ENCODE measurements at places on chromosomes 2 and 18.

- DNase-seq: no peak
These were observed 71.2 kb downstream of the LRRTM1 start for GRCh38 chr2:80233333-80233732.

- no peak for DNase-seq
These were observed 308.1 kb downstream of the OSR1 start for GRCh38 chr2:19050354-19050753.

GRCh38 chr2:186299610-186300009 lies 186.4 kb upstream of the ZC3H15 start:
- DNase-seq: no peak

DNA sequence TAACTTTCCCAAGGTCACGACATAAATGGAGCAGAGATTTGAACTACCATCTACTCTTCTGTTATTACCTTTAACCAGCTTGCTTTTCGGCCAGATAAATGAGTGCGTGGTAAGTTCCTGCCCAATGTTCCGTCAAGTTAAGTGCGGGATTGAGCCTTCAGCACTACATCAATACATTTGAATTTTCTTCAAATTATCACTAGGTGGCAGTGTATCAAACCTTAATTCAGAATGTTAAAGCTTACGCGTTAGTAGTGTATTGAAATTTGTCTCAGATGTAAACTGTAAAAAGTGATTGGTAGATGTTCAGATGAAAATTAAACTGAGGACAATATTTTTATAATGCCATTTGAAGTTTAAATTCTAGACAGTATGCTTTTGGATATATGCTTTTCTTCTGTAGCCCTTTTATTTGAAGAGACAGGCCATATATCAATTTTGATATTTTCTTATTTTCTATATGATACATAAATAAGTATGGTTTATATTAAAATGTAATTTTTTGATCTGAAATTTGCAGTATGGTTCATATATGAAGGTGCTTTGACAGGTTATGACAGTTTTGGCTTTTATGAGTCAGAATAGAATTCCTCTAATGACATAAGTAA lies 681.3 kb downstream of the ADCYAP1 start:
- DNase-seq: no peak

DNA sequence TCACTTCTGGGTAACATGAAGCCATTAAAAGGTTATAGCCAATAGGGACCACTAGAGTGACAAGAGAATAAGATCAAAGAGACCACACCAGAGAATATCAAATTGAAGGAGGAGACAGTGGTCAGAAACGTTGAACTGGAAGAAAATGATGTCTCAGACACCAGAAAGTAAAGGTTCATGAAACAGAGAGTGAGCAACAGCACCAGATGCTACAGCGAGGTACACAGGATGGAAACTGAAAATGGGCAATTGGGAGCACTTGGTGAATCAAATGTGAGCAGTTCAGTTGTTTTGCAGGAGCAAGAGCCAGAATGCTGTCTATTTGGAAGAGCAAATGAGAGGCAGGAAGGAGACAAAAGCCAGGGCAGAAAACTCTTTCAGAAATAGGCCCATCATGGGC lies 162.6 kb downstream of the SS18 start:
- DNase-seq: no peak

GRCh38 chr2:216574046-216574445 lies 59.2 kb upstream of the IGFBP2 start:
- DNase-seq: no peak

- DNase-seq: no peak
These were observed 6.6 kb upstream of the RPL37A start for GRCh38 chr2:216491793-216492596.

GRCh38 chr2:19549821-19550220 lies 191.4 kb upstream of the OSR1 start:
- no peak for DNase-seq

DNA sequence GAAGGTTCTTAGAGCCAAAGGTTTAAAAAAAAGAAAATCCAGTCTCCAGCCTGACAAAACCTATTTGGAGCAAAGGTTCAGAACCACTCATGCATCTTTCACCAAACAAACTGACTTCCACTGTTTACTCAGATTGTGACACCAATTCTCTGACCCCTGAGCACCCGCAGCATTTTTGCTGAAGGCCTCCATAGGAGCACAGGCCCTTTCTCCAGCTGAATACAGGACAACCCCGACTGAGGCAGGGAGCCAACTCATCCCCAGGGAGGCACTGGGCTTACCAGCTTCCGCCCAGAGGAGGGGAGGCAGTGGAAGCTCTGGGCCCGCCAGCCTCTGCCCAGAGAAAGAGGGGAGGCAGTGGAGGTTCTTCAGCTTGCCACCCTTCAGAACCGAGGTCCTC lies 51.0 kb upstream of the CNGA3 start:
- no peak for DNase-seq

GRCh38 chr2:111034606-111035005 lies 86.1 kb upstream of the BCL2L11 start:
- DNase-seq: no peak

GRCh38 chr18:63182310-63182772 lies 137.2 kb downstream of the BCL2 start:
- no peak for DNase-seq

DNA sequence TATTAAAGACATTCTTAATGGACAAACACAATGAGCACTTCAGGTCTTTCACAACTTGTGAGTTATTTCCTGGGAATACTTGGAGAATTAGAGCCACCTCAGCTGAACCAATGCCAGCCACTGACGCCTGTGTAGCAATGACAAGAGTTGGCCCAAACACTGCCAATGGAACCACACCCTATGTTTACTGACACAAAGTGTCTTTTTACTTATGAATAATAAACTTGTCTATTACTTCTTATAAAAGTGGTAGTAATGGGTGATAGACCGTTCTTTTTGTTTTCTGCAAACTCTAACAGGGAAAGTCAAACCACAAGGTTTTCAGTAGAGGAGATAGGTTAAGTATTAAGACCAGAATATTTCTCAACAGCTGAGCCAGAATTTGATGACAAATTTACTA lies 12.5 kb upstream of the CHAC2 start:
- DNase-seq: no peak

GRCh38 chr2:217231724-217232123 lies 371.9 kb upstream of the TNP1 start:
- DNase-seq: no peak

- no peak for DNase-seq
These were observed 7.5 kb downstream of the CD207 start for GRCh38 chr2:70828115-70828514.

DNA sequence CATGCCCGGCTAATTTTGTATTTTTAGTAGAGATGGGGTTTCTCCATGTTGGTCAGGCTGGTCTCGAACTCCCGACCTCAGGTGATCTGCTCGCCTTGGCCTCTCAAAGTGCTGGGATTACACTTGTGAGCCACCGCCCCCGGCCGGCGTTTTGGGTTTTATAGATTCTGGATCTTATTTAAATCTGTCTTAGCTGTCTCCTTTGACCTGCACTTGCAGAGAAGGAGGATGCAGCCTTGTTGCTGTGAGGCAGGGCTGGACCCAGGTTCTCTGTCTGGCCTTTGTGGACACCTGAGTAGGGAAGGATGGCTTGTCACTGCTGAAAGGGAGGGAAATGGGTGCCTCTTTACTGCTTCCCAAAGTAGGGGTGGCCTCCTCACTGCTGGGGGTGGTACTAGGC lies 83.0 kb upstream of the HS6ST1 start:
- no peak for DNase-seq

- DNase-seq: no peak
These were observed 1.5 kb downstream of the GRHL1 start for GRCh38 chr2:9952856-9953503.

DNA sequence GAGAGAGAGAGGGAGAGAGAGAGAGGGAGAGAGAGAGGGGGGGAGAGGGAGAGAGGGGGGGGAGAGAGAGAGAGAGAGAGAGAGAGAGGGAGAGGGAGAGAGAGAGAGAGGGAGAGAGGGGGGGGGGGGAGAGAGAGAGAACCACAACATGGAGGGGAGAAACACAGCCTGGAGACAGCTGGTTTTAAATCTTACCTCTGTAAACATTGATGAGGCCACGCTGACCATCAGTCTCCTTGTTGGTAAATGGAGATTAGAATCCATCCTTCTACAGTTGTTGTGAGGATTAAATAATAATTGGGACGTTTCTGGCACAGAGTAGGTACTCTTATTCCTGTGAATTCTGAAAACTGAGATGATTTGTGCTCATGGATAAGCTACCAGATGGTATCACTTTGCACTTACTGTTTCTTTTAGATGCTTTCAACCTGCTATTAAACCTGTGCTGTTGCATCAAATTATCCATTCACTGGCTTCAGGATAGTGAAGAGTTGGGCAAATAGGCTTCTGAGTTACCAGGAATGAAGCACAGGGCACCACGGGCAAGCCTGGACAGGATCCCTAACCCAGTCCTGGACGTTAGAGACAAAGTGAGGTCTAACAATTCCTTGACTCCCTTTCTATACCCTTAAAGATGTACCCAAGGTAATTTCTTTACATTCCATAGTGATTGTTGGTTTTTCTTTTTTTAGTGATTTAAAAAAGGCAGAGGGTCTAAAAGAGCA lies 318.1 kb downstream of the ZNF521 start:
- no peak for DNase-seq

- no peak for DNase-seq
These were observed 53.4 kb downstream of the DNER start for GRCh38 chr2:229660951-229661350.

DNA sequence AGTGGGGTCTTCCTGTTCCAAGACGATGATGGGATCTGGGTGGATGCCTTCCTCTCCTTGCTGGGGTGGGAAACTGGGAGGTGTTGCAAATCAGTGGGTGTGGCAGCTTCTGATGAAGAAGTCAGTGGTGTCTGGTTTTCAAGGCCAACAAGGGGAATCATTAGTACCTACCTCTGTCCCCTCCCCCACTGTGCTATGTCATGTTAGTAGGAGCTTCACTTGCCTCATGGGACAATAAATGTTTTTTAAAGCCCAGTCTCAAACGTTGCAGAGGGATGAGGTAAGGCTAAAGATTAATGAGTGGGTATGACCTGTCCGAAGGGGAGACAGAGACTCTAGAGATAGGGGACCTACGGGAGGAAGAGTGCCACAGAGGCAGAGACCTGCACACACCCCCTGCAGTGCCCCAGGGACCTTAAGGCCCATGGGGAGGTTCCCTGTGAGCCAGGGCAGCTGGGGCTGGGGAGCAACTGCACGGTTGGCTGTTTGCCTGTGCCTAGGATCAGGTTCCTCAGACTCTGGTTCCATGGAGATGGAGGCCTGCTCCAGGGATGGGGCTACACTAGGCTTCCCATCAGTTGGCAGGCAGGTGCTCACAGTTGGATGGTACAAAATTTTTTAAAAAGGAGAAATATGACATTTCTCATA lies 37.8 kb upstream of the SLC1A4 start:
- no peak for DNase-seq

DNA sequence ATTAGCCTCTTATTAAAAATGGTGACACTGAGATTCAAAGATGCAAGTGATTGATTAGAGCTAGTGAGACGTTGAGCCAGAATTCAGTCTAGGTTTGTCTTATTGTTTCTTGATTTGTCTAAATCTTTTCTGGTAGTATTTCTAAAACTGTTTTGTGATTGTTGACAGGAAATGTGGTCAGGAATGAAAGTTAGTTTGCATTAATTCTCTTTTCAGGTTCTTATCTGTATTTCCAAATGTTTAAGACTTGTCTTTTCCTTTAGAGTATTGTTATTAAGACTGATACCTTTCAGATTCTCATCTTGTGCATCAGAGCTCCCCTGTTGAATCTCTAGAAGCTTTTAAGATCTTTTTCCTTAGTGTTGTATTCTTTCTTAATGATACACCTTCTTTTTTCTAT lies 89.3 kb downstream of the MBD5 start:
- no peak for DNase-seq

- DNase-seq: no peak
These were observed 214.2 kb downstream of the ATAD2B start for GRCh38 chr2:23712756-23713151.

DNA sequence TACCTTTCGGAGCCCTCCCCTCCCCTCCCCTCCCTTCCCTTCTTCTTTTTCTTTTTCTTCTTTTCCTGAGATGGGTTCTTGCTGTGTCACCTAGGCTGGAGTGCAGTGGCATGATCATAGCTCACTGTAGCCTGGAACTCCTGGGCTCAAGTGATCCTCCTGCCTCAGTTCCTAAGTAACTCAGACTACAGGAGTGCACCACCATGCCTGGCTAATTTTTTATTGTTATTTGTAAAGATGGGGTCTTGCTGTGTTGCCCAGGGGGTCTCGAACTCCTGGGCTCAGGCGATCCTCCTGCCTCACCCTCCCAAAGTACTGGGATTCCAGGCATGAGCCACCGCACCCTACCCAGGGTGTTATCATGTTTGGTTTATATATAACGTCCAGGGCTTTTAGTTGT lies 66.7 kb downstream of the ASB1 start:
- DNase-seq: no peak

- no peak for DNase-seq
These were observed 121.7 kb downstream of the MMADHC start for GRCh38 chr2:149465873-149466272.

- DNase-seq: no peak
These were observed 180.6 kb downstream of the MTX2 start for GRCh38 chr2:176449852-176450251.

GRCh38 chr2:179604598-179604997 lies 256.8 kb downstream of the ZNF385B start:
- no peak for DNase-seq

- no peak for DNase-seq
These were observed 14.3 kb downstream of the INSIG2 start for GRCh38 chr2:118102433-118103082.

DNA sequence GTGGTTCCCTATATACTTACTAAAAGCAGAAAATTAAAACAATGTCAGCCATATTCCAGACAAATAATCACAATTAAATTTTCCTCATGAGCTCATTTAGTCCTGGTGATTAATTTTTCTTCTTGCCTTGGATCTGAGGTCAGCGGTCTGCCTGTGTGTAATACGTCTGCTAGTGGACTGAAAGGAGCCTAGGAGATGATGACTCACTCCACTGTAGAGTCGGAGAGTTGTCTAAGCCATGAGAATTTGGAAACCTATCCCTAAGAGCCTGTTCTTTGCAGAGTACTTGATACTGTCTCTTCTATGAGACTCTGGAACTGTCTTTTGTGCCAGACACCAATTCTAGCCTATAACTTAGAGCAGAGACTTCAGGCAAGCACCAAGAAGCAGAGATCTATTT lies 94.2 kb upstream of the RAB27B start:
- DNase-seq: no peak

- no peak for DNase-seq
These were observed 128.7 kb downstream of the CTIF start for GRCh38 chr18:48667276-48668254.

- no peak for DNase-seq
These were observed 15.2 kb downstream of the KIDINS220 start for GRCh38 chr2:8822218-8822617.

GRCh38 chr2:197284956-197285355 lies 25.6 kb downstream of the ANKRD44 start:
- DNase-seq: no peak

- no peak for DNase-seq
These were observed 20.3 kb downstream of the PTPN2 start for GRCh38 chr18:12863687-12864216.
